Jurkat, Clone E6-1 (cell line): ENCODE measurements at places on chromosomes 11 and 22.

DNA sequence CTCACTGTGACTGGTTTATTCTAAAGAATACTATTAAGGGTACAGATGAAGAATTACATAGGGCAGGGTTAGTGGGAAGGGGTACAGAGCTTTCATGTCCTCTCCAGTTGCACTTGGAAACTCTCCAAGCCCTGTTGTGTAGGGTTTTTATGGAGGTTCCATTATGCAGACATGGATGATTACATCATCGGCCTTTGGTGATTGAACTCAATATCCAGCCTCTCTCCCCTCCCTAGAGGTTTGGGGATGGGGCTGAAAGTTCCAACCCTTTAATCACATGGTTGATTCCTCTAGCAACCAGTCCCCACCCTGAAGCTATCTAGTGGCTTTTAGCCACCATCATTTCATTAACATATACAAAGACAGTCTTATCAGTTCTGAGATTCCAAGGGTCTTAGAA is 472.6 kb downstream of the BUD13 start:
- DNase-seq: no peak

DNA sequence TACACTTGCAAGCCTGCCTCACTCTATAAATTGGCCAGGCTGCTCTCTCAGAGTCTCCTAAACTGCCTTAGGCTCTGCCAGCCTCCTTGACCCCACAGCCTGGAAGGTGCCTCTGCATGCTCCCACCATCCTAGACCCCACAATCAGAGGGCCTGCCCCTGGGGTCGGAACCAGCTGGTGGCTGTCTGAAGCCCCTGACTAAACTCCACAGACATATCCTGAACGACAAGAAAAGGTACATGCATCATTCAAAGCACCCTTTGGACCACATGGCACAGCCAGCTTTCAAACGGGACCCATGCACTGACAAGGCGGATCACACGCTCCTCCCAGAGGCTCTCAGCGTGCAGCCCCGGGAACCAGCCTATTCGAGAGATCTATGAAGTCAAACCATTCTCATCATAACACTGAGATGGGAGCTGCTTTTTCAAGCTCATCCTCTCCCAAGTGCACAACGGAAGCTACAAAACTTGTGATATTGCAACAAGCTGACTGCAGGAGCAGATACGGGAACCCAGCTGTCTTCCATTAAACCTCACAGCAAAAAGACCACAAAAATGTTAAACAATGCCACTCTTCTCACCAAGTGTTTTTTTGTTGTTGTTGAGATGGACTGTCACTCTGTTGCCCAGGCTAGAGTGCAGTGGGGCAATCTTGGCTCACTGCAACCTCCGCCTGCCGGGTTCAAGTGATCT is 8.1 kb downstream of the SHANK2 start:
- no peak for DNase-seq

- no peak for DNase-seq
Observed at GRCh38 chr22:23399367-23400285, 180.5 kb downstream of the IGLL1 start.

GRCh38 chr11:35711173-35711910 is 48.8 kb downstream of the TRIM44 start:
- no peak for DNase-seq

GRCh38 chr11:111330234-111330893 is 32.0 kb downstream of the POU2AF3 start:
- no peak for DNase-seq

DNA sequence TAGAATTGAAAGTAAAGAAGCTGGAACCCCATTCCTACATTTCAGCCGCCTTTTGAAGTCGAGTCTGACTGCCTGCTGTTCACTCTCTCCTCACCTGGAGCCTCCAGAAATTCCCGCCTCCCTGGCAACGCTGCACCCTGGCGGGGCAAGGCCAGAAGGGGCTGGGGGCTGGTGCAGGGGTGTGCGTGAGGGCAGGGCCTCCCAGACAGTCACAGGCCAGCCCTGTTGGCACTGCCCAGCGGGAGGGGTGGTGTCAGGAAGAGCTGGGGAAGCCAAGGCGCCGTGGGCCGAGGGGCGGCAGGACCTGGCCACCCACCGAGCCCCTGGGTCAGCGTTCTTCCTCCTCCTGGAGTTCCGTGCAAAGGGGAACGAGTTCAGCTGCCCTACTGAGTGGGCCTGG is 123.2 kb downstream of the KCNQ1OT1 start:
- no peak for DNase-seq

DNA sequence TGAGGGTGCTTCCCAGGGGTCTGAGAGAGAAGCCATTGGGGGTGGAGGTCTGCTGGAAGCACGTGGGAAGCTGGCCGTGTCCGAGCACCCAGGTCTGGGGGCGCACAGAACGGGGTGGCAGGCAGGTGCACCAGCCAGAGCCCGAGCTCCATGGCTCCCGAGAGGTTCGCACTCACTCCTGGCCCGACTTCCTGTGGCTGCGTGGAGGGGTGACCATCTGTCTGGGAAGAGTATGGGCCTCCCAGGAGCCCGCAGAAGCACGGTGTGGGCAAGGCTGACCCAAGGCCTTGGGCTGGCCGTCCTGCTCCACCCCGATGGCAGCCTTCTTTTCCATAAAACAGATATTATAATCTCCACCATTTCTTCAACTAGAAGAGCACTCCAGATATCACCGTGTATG is 256.0 kb upstream of the B3GAT1 start:
- DNase-seq: no peak

DNA sequence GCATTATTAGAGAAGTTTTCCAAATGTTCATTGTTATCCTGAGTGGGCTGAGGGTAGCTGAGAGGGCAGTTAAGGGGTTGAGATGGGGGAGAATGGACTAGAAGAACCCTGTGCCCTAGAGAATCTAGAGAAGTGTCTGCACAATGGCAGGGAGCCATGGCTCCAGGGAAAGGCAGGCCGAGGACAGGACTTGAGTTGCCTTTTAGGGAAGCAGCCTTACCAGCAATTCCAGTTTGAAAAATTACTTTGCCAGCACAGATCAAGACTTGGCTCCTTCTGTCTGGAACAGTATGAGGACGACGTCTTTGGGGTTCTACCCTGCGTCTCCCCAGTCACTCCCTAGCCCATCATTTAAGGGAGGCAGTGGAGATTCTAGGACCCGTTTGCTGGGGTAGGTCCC is 25.7 kb upstream of the MICAL3 start:
- DNase-seq: no peak

DNA sequence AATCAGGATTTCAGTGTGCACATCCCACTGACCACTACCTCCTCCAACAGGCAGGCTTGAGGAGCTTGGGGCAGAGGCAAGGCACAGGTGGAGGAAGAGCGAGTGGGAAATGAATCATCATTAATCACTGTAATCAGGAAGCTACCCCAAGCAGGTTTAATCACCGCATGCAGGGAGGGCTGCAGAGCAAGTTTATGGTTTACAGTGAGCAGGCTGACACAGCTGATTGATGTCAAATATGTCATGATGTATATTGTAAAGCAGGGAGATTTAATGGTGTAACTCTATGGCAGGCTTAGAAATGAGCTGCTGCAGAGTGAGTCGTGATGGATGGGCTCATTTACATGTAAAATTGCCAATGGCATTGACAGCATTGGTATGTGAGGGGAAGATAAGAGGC is 441.0 kb downstream of the NTM start:
- DNase-seq: no peak

DNA sequence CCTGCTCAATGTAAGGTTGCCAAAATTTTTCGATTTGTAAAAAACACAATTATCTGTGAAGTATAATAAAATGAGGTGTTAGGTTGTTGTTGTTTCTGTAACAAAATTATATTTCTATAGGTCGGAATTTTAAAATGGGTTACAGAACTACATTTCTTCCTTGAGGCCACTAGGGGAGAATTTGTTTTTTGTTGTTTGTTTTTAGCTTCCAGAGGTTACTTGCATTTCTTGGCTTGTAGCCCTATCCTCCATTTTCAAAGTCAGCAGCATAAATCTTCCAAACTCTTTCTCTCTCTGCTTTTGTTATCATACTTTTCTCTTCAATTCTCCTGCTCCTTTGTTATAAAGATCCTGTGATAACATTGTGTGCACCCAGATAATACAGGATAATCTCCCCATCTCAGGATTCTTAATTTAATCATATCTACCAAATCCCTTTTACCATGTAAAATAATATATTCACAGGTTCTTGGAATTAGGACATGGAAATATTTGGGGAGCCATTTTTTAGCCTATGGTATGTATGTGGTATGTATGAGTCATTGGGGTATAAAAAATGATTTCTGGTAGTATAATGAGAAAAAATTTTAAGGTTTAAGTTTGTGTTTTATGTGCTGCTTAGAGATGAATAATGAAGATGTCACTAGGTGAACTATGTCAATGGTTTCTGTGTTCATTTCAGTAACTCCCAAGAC is 9.4 kb upstream of the PATL1 start:
- no peak for DNase-seq

DNA sequence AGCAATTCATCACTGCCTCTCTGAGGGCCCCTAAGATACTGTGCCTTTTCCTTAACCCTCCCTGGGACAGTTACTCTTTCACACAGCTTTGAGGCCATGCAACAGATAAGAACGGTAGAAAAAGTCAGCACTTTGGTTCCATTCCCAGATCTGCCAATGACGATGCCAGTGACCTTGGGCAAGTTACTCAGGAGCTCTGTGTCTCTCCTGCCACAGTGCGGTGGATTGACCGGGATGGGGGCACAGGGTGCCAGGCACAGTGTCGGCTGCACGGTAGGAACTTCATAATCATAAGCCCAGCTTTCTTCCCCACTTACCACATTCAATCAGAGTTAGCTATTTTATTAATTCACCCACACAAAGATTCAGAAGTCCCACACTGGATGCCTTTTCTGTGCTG is 1041.8 kb downstream of the TBC1D22A start:
- DNase-seq: no peak

GRCh38 chr11:131833366-131833765 is 463.0 kb downstream of the NTM start:
- DNase-seq: no peak

DNA sequence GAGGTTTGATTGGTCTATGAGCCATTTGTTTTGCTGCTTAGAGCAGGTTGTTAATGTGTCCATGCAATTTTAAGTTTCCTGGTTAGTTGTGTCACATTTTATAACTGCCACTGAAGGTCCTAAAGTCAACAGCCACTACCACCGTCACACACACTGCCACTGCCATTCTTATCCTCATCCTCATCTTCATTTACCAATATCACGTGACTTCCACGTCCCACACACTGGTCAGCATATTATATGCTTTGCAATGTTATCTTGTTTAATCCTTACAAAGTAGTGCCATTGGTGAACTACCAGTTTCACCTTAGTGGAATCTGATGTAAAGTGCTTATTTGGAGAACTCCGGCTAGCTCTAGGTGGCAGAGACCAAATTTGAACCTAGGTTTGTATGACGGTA is 9.7 kb downstream of the MMP26 start:
- DNase-seq: no peak

- no peak for DNase-seq
Observed at GRCh38 chr22:39699631-39700360, 129.2 kb downstream of the CACNA1I start.

DNA sequence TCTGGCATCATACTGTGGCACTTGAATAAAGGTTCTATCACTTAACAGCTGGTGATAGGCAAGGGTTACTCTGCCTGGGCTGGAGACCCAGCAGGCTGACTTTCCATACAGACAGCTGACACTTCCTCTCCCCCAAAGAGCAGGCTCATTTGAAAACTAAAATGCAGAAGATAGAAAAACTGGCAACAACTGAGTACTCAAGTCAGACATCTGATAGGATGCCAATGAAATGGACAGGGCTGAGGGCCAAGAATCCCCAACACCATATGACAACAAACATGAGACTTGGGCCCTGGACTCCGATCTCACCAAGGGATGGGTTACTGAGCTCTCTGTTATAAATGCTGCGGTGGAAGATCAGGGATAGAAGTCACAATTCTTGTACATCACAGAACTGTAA is 237.2 kb downstream of the LRRC4C start:
- DNase-seq: no peak

GRCh38 chr11:104333977-104334376 is 170.0 kb upstream of the PDGFD start:
- DNase-seq: no peak

DNA sequence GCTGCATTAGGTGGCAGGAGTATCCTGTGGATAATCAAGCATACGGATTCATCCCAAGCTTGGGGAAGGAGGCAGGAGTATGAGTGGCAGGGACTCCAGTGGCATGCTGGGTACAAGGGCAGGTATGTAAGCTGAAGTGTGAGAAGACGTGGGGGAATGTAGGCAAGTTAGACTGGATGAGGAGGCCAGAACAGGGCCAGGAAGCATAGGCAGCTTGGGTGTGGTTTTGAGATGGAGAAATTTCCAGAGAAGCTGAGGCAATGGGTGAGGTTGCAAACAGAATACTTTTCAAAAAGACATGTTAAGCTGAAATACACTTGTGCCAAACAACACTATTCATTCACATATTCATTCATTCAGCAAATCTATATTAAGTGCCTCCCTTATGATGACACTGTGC is 43.1 kb upstream of the AMOTL1 start:
- DNase-seq: no peak

DNA sequence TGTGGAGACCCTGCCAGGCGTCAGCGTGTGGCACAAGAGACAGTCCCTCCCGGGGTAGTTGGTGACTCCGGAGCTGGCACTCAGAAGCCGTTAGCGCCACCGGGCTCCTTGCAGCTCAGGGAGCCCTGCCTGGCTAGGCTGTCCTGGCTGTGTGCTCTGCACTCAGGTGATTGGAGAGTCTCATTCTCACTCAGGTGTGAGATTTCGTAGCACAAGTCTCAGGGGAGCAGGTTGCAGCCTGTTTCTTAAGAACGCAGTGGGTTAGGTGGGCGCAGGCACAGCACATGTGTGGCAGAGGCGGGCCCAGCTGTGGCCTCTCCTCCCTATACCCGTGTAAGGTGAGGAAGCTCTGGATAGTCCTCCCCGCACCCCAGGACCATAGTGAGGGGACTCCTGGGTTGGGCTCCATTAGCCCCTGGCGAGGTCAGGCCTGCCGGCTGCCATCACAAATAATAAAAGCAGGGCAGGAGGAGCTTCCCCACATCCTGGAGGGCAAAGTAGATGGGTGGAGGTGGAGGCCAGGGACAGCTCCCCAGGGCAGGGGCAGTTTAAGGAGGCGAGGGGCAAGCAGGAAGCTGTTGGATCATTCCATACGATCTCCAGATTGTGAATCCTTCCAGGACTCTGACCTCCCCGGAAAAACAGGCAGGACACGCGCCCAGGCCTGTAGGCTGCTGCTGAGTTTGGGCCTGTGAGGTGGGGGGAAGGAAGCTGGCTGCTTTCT is 39.4 kb downstream of the SBF1 start:
- no peak for DNase-seq

DNA sequence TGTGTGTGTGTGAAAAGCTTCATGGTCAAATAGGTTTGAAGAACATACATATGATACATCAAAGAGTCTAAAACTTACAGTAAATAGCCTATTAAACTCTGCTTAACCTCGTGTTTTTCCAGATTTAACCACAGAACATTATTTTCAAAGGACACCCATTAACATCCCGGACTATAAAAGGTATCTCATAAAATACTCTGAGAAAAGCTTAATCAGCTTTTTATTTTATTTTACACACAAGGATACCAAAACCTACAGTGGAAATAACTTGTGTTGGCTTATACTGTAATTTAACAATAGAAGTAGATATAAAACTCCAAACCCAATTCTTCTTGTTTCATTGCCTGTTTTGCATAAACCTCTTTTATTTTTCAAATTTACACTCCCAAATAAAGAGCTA is 49.8 kb upstream of the CHRNA10 start:
- no peak for DNase-seq

- no peak for DNase-seq
Observed at GRCh38 chr11:409600-410483, 5.0 kb downstream of the SIGIRR start.
